NCI-H226 (cell line): ENCODE measurements at places on chromosomes 2 and 18.

GRCh38 chr18:79379931-79380815 is 15.6 kb upstream of the NFATC1 start:
- no peak for DNase-seq

DNA sequence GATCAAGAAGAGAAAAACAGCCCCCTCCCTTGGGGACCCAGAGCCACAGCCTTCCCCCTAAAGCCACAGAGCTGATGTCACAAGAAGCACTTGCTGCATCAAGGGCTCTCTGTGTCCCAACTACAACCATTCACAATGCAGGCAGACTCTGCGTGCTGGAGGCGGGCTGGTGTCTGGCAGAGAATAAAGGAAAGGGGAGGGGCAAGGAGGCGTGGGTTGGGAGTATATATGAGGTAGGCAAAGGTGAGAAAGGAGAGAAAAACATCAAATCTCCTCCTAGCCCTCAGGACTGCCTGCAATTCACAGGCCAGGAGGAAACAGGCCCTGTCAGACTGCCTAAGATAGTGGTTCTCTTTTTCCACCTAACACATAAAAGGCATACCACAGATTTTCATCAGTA is 48.8 kb upstream of the IHH start:
- no peak for DNase-seq

DNA sequence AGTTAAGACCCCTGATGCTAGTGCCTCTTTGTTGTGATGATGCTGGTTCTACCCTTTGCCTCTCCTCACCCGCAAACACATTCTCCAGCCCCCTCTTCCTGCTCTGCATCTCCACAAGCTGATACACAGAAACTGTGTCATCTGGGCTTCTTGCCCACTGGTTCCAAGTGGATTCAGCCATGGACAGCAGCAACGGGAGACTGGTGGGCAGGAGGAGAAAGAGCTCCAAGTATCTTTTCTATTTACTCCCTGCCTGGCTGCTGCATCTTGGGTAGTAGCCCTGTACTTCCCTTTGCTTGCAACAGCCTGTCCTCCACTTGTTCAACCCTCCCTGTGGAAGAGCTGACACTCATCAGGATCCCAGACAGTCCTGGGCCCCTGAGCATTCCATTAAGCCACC is 655.1 kb upstream of the RAB6C start:
- DNase-seq, result no peak

GRCh38 chr2:72995430-72996116 is 75.9 kb downstream of the SFXN5 start:
- DNase-seq, result no peak
